SK-N-DZ (cell line): ENCODE measurements at places on chromosomes 4 and X.

DNA sequence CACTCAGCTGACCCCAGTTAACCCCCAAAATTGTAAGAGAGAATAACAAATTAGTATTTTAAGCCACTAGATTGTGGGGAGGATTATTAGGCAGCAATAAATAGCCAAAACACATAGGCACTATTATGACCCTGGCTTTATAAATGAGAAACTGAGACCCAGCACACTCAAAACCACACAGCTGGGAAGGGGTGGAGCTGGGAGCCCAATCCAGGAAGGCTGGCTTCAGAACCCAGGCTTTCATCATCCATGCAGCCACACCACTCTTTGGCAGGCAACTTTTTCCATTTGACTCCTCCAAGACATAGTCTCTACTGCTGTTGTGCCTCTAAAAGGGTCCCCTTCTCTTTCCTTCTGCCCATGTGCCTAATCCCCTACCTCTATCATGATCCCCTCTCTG, 253.8 kb downstream of the DHX15 start:
- DNase-seq, result no peak

GRCh38 chrX:152988536-152989291, 5.2 kb downstream of the PNMA5 start:
- DNase-seq, result no peak

- no peak for DNase-seq
These were observed 100.7 kb upstream of the FAM9C start for GRCh38 chrX:13144927-13145655.

DNA sequence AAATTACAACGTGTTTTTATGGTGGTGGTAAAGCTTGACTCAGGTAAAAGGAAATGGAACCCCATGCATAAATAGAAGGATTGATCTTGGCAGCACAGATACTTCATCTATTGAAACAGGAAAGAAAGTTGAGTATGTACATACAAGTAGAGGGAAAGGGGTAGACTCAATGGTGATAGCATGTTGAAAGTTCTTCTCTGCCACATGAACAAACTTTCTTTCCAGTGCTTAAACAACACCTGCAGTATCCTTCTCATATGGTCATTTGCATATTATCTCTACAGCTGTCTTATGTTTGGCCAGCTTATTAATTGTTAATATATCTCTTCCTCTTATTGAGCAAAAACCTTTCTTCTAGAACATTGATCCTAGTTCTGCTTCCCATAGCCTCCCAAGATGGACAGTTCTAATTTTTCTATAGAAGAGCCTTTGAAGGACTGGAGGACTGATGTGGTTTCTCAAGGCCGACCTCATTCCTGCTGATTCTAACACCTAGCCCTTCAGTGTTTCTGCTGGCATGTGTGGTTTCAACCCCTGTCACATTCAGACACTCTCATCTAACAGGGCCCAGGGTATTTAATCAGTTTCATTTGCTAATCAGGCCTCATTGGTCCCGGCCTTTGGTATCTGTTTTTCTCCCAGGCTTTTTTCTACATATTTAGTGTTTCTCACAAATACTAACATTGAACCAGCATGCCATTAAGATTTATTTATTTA, 108.1 kb upstream of the SPRY1 start:
- DNase-seq, result no peak

DNA sequence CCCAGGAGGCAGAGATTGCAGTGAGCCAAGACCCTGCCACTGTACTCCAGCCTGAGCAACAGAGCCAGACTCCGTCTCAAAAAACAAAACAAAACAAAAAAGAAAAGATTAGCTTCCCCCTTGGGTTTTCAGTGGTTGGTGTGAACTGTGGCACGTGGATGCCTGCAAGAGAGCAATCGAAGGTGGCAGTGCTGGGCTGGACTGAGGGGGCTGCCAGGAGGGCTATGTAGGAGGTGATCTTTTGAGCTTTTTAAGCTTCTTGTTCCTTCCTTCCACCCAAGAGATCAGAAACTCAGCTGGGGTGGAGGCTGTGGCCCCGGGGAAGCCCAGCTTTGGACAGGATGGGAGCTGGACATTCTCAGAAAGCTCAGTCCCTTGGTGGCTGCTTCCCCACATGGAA, 49.6 kb downstream of the PRPS1 start:
- no peak for DNase-seq

GRCh38 chrX:119682019-119682989, 10.7 kb downstream of the SEPTIN6 start:
- DNase-seq, result no peak
